ENCODE measurements at places on chromosomes 7 and 10.

DNA sequence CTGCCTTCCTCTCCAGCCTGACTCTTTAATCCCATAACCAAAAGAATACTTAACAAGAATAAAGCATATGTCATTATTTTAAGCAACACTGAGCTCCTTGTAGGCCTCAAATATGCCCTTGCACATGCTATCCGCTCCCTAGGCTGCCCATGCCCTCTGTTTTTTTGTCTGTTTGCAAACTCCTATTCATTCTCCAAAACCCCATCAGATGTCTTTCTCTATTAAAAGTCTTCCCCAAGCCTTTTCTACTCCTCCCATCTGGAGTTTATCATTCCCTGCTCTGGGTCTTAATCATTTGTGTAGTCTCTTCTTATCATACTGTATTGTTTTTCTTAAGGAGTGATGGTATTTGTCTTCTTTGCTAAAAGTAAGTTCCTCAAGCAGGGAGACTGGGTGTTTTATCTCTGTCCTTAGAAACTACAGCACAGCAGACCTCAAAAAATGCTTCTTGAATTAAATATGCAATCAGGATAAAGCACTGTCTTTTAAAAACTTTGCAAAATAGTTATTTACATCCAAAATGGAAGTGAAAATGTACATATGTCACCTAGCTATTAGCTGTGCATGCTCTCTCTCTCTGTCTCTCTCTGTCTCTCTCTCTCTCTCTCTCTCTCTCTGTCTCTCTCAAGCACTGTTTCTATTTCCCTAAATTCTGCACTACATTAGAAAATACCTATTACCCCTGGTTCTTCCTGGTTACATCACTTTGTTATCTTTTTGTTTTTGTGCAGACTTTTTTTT, 56.5 kb upstream of the OPALIN start:
- DNase-seq = no peak

DNA sequence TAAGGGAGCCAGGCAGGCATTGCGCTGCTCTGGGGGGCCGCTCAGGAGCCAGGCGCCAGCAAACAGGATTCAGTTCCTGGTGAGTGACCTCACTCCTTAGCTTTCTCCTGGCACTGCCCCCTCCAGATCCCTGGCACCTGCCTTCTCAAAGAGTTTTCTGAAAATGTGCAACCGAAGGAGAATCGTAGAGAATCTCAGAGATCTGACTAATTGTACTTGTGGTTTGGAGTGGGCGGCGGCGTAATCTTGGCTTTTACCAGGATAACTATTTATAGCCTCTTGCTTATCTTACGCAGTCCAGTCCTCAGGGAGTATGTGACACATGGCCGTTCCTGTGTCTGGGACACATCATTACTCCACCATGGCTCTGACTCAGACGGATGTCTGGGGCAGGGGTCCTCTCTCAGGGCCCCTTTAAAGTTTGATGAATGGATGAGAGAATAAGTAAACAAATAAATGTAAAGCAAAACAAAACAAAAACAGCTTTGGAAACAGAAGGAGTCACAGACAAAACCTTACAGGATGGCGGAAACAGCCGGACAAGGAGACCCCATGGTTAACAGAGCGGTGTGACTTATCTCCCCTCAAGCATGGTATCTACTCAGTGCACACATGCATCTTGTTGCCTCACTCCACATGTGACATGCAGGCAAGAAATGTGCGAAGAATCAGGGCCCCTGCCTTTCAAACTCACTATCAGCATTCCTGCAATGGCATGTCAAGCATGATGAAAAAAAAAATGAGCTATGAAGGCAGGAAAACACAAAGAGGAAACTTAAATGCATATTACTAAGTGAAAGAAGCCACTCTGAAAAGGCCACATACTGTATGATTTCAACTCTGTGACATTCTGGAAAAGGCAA, 99.7 kb downstream of the TNS3 start:
- no peak for DNase-seq

GRCh38 chr10:63446716-63447440, 18.9 kb downstream of the JMJD1C start:
- no peak for DNase-seq

DNA sequence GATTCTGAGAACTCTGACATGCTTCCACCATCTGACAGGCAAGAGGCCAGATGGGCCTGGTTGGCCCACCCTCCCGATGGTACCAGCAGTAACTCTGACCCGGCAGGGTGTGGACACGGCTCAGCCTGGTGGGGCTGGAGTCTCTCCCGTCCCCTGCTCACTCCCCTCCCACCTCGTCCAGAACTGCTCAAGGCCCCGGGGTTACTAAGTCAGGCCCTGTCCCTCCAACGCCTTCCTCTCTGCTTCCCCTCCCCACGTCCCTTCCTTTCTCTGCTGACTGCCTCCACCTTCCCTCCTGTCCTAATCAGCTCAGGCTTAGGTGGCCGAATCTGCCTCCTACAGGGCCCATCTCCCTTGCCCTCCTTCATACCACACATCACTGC, 12.5 kb downstream of the CALML5 start:
- no peak for DNase-seq

- DNase-seq = no peak
Observed at GRCh38 chr7:69860941-69861622, 262.8 kb downstream of the AUTS2 start.

DNA sequence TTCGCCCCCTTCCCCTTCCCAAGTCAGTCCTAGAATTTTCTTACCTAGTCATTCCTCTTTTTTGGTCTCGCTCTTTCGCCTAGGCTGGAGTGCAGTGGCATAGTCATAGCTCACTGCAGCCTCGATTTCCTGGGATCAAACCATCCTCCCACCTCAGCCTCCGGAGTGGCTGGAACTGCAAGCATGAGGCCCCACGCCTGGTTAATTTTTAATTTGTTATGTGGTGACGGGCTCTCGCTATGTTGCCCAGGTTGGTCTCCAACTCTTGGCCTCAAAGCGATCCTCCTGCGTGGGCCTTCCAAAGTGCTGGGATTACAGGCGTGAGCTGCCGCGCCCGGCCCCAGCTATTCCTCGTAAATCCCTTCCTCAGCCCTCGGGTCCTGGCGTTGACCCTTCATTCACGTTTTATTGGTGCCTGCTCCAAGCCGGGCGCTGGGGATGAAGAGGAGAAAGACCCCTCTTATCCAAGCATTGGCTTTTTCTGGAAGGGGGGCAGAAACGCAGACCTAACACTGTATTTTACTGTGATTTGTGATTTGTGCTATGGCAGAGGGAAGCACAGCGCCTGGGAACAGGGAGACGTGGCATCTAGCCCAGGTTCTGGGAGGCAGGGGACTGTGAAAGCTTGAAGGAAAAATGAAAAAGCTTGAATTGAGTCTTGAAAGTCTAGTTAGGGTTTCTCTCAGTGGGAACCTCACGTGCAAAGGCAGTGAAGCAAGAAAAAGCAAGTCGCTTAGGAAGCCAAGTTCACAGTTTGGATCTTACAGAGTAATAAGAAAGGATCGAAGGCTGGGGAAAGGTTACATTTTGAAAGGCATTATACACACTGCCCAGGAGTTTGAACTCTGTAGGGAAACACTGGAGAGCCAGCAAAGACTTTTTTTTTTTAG, 516 bp downstream of the ZNHIT1 start:
- no peak for DNase-seq

- DNase-seq = no peak
Observed at GRCh38 chr10:121448766-121449421, 149.3 kb downstream of the FGFR2 start.

GRCh38 chr10:43043342-43043772, 33.5 kb upstream of the RET start:
- peak; percentile 15 for DNase-seq

DNA sequence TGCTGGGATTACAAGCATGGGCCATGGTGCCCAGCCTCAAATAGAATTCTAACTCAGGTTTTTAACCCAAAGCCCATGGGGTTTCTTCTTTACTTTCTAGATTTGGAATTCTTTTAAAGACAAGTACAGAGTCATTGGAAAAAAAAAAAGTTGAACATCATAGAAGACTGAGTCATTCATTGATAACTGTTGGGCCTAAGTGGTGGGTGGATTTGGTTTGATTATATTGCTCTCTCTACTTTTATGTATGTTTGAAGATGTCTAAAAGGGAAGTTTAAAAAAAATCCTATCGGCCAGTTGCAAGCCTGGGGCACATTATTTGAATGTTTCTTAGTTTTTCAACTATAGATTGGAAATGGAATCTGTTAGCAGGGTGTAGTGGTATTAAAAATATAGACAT, 49.7 kb downstream of the INPP5F start:
- no peak for DNase-seq

DNA sequence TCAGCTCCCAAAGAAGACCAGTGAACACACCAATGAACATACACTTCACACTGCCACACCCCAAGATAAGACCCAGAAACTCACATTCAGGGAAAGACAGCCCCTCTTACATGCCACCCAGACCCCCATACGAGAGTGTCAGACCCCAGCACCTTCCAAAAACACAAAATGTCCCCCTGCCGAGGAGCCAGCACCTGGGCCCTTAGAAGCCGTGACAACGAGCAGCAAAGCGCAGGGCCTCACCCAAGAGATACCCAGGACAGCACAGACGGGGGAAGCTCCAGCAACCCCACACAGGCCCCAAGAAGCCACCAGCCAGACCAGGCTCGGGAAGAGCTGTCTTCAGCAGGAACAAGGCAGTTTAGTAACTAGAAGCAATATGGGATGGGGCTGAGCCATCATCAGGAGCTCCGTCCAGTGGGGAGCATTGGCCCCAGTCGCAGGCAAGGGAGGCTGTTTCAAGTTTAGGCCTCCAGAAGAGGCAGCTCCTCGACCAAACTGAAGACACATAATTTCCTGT, 243.6 kb downstream of the PTPRN2 start:
- no peak for DNase-seq

GRCh38 chr10:51203359-51203758, 129.1 kb downstream of the PRKG1 start:
- DNase-seq = no peak
